ENCODE measurements at places on chromosomes 12 and 14.

DNA sequence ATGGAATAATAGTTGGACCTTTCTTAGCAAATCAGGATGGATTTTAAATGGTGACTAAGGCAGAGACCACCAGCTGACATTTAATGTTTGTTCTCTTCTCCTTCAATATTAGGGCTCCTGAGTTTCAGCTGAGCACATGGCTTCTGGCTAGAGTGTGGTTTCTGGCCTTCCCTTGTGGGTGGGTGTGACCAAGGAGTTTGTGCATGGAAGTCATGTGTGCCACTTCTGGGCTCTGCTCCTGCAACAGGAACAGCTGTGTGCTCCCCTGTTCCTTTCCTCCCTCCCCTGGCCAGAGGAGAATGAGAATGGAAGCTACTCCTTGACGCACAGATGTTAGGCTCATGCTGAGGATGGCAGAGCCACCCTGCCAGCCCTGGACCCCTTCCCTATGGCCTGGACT lies 44.2 kb downstream of the CCDC175 start:
- DNase-seq = no peak

GRCh38 chr14:69637503-69638031 lies 26.2 kb downstream of the SUSD6 start:
- DNase-seq = peak; percentile 59

- no peak for DNase-seq
Observed at GRCh38 chr12:4987076-4988046, 56.3 kb upstream of the KCNA5 start.

- DNase-seq = no peak
Observed at GRCh38 chr12:72148709-72149108, 123.5 kb upstream of the TRHDE start.

All from Right ventricle myocardium superior (tissue), 1 donor.